ENCODE measurements at places on chromosomes 7 and 10. TPM values are rescaled to one million over a fixed set of nuclear protein-coding genes. Genes with fewer than 3 reads are reported as not detected.

- DNase-seq, result no peak
Measured at GRCh38 chr7:155289949-155290501, 7.7 kb upstream of the INSIG1 start.

GRCh38 chr10:92045641-92046106 lies 122.1 kb downstream of the BTAF1 start:
- DNase-seq, result no peak

- DNase-seq, result no peak
Measured at GRCh38 chr10:87503886-87504285, 807 bp upstream of the MINPP1 start.

- no peak for DNase-seq
Measured at GRCh38 chr10:24357344-24358004, 148.5 kb downstream of the KIAA1217 start.

- no peak for DNase-seq
Measured at GRCh38 chr10:104574838-104575237, 66.3 kb upstream of the SORCS3 start.

DNA sequence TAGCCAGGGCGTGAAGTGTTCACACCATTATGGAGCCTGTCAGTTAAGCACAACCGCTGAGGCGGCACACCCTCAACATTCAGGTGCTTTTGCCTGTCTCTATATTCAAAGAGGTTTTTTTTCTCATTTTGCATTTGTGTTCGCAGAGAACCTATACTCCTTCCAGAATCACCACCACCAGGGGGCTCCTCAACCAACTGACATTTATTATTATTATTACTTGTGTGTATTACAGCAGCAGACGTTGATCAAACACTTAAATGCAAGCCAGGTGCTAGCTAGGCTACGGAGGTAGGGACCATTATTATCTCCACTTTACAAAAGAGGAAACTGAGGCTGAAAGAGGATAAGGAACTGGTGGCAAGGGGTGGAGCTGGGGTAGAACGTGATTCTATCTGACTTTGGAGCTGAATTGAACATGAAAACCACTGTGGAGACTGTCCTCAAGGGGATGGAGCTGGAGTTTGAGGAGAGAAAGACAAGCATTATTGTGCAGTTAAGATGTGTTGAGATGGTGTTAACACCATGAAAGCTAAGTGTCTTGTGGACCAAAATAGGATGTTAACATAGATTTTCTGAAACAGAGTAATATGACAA lies 133.8 kb upstream of the PLXNA4 start:
- no peak for DNase-seq

- no peak for DNase-seq
Measured at GRCh38 chr10:49010295-49010694, 70.7 kb upstream of the LRRC18 start.

DNA sequence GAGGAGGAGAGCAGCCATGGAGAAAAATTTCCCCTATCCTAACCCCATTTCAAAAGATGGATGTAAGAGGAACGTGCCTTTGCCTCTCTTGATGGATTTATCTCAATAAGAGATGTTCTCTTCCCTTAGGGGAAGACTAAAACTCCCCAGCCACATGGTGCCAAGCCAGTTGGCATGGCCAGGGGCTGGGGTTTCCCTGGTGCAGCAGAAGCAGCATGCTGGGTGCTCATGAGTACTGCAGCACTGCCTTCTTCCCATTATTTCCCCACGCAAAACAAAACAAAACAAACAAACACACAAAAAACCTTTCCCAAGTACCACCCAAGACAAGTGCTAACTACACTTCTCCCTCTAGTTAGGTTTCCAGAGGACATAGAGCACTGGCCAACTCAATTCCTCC lies 97.2 kb downstream of the DOCK4 start:
- DNase-seq, result no peak

DNA sequence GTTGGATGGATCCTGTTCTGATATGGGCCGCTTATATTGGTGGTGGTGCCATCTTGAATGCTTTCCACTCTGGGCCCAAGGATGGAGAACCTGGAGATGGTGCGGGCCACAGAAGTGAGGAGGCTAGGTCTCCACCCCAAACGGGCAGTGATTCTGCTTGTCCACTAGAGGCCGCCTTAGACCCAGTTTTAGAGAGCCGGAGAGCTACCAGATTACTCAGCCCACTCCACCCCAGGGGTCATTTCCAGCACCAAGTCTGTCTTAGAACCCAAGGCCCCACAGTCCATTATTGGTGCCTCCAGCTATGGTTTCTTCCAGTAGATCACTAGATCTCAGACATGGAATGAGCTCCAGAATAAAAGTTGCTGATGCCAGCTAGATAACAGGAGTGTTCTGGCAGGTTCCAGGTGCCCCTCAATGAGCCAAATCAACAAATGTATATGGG lies 11.8 kb upstream of the CAMK2G start:
- no peak for DNase-seq

GRCh38 chr7:129792721-129793120 lies 160.0 kb downstream of the UBE2H start:
- no peak for DNase-seq

DNA sequence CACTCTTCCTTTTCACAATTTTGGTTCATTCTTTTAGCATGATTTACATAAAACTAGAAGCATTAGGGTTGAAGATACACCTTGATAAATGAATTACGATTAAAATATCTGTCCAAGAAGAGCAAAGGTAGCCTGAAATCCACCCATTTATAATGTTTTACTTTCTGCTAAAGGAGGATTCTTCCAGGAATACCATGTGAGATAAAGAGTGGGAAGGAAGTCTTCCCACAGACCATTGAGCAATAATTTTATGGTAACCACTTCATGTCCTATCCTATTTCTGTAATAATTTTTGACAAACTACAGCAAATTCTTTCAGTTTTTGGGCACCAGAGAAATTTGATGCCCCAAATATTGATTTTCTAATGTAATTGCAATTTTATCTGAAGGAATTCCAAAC lies 150.6 kb upstream of the STEAP4 start:
- DNase-seq, result no peak

GRCh38 chr7:158473221-158473620 lies 114.4 kb downstream of the PTPRN2 start:
- peak; percentile 39 for DNase-seq

- DNase-seq, result no peak
Measured at GRCh38 chr10:22005763-22006162, 2.2 kb upstream of the DNAJC1 start.

DNA sequence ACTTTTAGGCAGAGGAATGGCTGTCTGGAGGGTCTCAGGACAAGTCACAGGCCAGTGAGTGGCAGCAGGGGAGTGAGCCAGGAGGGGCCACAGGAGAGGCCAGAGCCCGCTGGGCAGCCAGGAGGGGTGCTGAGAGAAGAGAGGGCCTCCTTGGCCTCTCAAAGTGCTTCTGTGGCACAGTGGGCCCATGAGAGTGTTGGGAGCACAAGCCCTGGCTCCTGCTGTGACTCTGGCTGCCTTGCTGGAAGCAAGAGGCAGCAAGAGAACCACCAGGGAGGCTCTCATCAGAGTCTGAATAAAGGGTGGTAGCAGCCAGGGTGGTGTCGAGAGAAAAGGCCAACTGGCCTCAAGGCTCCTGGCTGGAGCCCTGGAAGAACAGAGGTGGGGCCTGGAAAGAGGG lies 91.1 kb downstream of the VOPP1 start:
- no peak for DNase-seq

- DNase-seq, result peak; percentile 84
Measured at GRCh38 chr10:5446390-5446926, 34.1 kb downstream of the NET1 start.

DNA sequence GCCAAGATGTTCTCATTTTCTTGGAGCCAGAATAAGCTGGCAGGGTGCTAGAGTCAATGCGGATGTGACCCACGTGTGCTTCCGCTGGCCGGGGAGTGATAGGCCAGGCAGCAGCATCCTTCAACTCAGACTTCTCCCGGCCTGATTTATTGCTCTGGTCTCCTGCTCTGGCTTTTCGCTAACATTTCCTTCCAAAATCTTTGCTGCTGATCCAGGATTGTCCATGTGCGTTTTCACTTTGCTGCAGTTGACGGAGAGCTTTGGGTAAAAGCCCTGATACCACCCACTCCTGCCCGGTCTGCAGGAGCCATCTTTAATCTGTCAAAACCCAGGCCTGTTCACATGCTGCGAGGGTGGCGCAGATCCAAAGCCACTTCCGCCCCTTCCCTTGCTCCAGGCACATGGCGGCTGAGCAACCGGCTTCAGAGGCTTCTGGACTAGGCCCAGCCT lies 106.8 kb downstream of the CYP26A1 start:
- DNase-seq, result no peak

GRCh38 chr10:95782318-95782717 lies 26.4 kb downstream of the ENTPD1 start:
- no peak for DNase-seq

DNA sequence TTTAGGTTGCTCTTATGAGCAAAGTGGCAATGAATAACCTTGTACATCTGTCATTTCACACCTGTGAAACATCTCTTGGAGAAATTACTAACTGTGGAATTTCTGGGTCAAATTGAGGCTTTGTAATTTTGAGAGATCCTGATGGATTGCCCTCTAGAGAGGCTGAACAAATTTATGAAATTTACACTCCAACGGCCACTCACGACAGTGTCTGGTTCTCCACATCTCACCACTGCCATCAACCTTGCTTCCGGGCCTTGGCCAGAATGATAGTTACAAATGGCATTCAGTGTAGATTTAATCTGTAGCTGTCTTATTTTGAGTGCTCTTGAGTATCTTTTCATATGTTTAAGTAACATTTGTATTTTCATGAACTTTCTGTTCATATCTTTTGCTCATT lies 117.4 kb downstream of the TMEM178B start:
- no peak for DNase-seq

DNA sequence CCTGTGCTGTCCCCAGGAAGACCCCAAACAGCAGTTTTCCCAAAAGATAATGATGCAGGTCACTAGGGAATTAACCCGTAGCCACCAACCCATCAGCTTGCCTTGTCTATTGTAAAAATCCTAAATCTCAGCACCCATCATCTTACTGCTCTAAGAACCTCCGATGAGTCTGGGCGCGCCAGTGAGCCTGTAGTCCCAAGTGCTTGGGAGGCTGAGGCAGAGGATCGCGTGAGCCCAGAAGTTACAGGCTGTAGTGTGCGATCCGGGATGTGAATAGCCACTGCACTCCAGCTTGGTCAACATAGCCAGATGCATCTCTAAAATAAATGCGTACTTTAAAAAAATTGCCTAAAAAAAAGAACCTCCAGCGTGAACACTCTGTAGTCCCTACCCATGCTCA lies 951 bp downstream of the AS3MT start:
- DNase-seq, result no peak

Gene PDE6C
- polyA plus RNA-seq, result 0.93 TPM

Gene CFAP69
- polyA plus RNA-seq, result 6.6 TPM

Gene GRID1
- 1.6 TPM for polyA plus RNA-seq

Gene PTPN20
- polyA plus RNA-seq, result 4.0 TPM

Gene GPR141
- 0.33 TPM for polyA plus RNA-seq

Gene COL17A1
- polyA plus RNA-seq, result 0.59 TPM

Gene KIF11
- polyA plus RNA-seq, result 35.8 TPM

Gene PNLIPRP2
- 0.39 TPM for polyA plus RNA-seq

Gene AKR1C8
- polyA plus RNA-seq, result 0.11 TPM

Gene FANK1
- 11.4 TPM for polyA plus RNA-seq

Gene GJD4
- not detected for polyA plus RNA-seq

Measured in left renal pelvis (tissue), 4 donors.